T-helper 2 cell (primary cell): ENCODE measurements at places on chromosomes 2 and 18.

DNA sequence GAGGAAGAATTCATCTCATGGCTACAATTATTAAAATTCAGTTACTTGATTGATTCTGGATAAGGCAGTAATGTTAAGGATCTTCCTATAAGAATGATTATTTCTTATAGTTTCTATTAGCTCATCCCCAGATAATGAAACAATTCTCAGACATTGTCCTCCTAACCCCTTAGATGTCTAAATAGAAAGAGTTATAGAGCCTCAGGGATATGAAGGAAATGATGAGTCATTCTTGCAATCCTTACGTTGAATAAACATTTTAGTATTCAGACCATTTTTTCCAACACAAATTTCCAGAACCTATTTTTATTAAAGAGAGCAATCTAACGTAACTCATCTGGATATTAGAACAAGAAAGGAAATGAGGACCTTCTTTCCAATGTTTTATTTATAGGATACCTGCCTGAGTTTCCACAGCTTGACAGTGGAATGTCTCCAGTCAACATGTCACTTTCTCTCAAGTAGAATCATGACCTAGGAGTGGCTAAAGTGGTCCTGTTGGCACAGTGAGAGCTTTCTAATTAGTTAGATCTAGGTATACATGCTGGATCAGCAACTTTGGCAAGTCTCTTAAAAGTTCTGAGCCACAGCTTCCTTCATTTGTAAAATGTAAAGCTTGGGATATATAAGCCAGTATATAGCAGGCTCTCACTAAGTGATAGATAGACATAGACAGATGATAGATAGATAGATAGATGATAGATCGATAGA lies 88.0 kb upstream of the RAB27B start:
- DNase-seq, result no peak

DNA sequence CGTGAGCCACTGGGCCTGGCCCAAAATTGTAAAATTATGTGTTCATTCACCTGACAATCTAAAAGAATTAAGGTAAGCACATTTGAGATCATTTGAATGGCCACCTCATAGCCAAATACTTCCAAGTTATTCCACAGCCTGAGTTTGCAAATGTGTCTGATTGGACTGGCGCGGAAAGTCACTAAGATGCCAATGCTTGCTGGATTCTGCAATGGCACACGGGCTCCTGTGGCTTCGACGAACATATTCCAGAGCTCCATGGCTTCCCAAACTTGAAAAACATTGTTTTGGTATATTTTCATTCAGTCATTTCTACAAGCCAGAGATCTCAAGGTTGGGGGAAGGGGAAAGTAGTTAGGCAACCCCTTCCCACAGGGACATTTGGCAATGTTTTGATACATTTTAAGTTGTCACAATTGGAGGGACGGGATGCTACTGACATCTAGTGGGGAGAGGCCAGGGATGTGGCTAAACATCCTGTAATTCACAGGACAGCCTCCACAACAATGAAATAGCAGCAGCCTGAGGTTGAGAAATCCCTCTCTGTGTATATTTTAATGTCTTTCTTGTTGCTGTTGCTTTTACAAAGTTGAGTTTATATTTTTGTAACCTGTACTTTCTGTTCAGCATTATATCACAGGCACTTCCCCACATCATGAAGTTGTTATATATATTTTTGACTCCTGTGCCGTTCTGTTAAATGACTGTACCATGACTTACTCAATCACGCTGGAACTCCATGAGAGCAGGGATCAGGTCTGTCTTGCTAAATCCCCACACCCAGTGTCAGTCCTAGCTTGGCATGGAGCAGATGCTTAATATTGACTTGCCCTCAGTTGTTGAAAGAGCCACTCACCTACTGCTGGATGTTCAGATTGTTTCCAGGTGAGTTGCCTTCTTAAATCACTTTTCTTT lies 56.9 kb downstream of the COL4A4 start:
- DNase-seq, result no peak

DNA sequence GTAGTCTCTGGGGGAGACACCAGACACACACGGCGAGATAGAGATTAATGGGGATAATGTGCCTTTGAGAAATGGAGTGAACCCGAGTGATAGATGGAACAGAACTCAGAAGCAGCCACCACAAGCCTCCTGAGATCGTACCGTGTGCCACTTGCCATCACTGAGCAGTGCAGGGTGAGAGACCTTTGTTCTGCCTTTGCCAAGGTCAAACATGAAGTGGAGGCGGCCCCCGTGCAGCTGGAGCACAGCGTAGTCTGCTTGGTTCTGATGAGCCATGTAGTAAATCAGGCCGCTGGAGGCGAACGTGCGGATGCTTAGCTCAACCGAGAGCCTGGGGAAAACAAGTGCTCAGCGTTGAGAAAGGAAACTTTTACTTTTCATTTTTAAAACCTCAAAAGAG lies 167.0 kb downstream of the LAMA1 start:
- DNase-seq, result no peak

DNA sequence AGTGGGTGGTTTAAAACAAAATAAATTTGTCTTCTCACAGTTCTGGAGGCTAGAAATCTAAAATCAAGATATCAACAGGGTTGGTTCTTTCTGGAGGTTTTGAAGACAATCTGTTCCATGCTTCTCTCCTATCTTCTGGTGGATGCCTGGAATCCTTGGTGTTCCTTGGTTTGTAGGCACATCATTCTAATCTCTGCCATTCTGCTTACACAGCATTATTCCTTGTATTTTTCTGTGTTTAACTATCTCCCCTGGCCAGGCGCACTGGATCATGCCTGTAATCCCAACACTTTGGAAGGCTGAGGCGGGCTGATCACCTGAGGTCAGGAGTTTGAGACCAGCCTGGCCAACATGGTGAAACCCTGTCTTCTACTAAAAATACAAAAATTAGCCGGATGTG lies 108.1 kb downstream of the ZRANB3 start:
- DNase-seq, result no peak

DNA sequence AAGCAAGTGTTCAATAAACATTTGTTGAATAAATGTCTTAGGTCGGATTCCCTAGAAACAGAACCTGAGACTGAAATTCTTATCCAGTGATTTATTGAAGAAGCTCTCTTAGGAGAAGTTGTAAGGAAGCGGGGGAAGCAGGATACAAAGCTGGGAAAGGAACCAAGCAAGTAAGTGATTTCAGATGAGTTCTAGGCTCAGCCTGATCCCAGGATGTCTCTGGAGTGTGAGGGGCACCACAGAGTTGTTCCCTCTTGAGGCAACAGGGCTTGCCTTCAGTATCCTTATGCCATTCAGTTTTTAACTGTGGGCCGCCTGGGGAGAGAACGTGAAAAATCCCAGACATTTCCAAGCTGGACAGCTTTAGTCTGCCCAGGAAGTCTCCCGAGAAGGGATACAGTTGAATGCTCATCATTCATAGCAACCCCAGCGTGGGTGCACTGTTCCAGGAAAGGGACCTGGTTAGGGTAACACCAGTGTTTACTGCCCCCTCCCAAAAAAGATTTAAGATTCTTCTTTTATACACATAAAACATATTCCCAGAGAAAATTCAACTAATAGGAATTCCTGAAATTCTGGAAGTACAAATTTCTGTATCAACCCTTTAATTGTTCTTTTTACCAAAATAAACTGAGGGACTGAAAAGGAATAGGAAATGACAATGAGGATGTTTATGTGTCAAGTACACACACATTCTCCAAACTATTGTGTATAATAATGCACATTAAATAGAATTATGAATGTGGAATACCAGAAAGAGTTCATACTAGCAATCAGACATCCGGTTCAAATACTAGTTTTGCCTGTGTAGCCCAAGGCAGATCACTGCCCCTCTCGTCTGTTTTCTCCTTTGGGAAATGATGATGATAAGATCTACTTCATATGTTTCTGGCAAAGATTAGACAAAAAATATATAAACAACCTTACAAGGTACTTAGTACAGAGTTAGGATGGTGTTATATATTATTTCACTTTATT lies 592.1 kb upstream of the CDH2 start:
- no peak for DNase-seq

DNA sequence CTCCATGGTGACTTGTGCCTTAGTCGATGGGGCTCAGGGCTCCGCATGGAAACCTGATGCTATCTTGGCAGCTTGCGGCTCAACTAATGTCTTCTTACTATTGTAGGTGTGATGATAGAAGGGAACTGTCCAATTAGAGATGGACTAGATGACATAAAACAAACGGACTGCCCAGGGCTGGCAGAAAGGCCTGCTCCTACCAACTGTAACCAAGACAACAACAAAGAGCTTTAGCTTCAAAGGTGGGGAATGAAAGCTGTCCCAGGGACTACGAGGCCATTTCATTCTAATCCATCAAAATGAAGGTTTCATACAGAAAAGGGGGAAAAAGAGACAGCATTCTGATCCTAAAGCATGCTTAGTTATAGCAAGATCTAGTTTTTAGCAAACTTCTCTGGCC lies 186.9 kb upstream of the ACAA2 start:
- no peak for DNase-seq

DNA sequence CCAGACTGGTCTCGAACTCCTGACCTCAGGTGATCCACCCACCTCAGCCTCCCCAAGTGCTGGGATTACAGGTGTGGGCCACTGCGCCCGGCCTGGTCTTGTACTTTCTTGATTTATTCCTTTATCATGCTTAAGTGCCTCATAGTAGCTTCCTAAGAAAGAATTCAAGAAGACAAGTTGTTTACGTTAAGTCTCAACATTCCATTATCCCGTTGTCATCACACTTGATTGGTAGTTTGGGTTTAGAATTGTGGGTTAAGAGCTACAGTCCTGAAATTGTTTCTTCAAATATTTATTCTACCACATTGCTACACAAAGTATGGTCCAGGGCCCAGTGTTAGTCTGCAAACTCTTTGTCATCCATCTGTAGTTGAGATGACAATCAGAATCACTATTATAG lies 194.0 kb downstream of the VWC2L start:
- no peak for DNase-seq

GRCh38 chr2:54906716-54907115 lies 143.5 kb downstream of the RTN4 start:
- no peak for DNase-seq

DNA sequence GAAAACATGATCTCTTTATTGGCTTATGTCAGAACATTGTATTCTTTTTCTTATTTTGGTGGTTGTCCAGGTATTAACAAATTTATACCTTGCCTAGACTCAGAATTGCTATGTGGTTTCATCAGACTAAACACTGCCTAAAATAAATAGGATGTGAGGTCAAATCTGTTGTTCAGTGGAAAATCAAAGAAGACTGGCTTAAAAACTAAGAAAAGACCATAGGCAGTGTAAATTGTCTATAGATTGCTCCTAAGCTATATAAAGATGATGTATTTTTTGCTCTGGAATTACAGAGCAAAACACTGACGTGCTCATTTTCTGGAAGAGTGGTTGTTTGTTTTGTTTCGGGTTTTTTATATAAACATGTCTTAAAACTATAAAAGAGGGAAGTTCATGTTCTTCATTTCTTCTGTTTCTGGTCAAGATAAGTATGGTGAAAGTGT lies 266.0 kb downstream of the ALPK2 start:
- DNase-seq, result no peak

DNA sequence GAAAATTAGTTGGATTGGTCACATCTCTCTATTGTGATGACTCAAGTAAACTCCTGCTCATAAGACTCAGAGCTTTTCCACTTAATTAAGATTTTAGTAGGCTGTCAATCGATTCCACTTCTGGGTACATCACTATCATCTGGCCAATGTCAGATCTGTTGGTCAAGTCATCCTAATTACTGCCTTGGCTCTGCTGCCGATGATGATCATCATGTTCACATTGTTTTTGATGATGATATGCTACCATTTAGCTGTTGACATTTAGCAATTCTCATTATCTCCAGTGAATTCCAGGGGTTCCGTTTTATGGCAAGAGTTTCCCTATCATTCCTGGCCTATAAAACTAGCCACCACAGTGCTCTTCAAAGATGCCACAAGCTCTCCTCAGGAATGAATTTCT lies 253.4 kb downstream of the IKZF2 start:
- DNase-seq, result no peak

DNA sequence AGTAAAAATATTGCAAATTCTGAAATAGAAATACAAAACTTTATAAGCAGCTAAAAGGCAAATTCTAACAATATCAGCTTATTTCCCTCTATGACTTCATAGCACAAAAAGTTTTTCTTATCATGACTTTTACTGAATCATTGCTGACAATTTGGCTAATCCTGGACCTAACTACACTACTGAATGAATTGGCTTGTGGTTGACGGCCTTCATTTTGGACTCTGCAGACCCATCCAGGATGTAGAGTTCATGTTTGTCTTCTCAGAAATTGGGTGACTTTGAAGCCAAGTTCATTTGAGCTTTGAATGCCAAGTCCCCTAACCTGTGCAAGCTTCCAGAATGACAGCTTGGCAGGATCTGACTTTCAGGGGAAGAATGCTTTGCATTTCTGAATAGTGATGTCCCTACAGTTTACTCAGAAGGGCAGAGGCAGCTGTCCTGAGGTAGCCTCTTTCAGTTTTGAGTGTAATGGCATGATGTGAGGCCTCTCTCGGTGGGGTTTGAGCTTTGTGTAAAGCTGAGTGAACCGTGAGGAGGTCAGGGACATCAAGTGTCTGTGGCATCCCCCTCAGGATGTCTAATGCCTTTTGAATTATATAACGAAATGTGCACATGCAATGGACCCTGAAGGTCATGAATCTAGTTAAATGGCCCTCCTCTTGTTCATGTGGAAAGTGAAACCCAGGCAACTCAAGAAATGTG lies 48.0 kb downstream of the EFEMP1 start:
- DNase-seq, result no peak

DNA sequence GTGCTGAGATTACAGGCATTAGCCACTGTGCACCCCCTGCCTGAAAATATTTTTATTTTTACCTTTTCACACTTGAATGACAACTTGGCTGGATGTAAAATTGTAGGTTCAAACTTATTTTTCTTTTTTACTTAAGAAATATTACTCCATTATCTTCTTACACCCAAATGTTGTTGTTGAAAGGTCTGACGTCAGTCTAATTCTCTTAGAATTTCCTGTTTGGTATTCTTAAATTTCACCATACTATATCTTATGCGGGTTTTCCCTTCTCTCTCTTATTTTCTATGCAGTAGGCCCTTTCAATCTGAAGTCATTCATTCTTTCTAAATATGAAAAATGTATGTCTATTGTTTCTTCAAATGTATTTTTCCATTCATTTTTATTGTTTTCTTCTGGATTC lies 29.1 kb upstream of the RAB11FIP5 start:
- DNase-seq, result no peak

DNA sequence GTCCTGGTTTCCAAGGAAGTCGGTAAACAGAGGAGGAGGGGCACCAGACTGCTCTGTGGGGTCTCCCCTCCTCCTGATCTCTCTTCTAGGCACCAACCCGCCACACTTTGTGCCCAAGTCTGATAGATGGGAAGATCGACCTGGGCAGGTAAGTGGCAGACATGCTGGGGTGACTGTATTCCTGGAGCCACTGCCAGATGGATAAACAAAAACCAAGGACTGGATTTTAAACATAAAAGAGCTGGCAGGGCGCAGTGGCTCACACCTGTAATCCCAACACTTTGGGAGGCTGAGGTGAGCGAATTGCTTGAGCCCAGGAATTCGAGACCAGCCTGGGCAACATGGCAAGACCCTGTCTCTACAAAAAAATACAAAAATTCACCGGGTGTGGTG lies 181.2 kb downstream of the ANAPC1 start:
- DNase-seq, result no peak

- no peak for DNase-seq
These were observed 269.0 kb upstream of the FBXO11 start for GRCh38 chr2:48175254-48175653.

GRCh38 chr2:166627893-166628292 lies 133.8 kb upstream of the SCN7A start:
- no peak for DNase-seq
